ENCODE measurements at places on chromosomes 11 and 22.

DNA sequence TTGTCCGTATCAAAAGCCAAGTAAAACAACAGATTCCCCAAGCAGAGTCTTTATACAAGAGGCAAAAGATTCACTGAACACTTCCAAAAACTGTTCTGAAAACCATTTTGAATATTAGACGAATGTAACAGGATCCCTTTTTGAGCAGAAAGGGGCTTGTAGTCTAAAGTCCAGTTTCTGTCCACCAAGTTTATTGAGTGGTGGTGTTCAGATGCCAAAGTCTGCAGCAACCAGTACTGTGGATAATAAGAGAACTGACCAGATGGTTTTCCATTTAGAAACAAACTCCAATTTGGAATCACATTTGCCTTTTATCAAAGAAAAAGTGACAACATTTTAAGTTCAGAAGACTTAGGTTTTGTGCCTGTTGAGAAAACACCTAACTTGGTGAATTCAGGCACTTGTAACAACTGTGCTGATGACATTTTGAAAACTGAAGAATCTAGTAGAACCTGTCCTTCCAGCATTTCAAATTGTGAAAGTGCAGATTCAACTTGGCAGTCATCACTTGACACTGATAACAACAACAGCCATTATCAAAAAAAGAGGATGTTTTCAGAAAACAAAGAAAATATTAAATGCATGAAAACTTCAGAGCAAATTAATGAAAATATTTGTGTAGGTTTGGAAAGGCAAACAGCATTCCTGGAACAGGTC, 217.1 kb downstream of the CSNK2A3 start:
- DNase-seq: no peak

DNA sequence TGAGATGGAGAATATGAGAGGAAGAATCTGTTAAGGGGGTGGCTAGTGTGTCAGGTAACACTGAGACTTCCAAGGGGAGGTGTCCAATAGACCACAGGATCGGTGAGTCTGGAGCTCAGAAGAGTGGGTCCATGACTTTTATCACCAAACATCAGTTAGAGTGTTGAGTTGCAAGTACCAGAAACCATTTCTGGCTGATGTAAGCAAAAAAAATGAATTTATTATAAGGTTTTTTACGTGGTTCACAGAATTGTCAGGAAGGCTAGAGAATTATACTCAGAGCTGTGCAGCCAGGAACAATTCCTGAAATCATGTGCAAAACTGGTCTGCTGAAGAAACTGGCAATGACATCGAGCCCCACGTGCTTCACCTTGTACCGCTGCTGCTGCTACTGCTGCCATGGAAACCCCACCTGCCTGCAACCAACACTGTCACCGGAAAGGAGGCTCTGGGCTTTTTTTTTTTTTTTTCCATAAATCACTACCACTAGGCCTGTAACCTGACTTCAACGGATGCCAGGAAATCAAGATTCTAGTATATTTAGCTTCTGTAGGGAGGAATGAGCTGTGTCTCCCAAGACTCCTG, 16.6 kb upstream of the STK33 start:
- no peak for DNase-seq

- no peak for DNase-seq
Measured at GRCh38 chr22:42959576-42960509, 55.1 kb downstream of the PACSIN2 start.

DNA sequence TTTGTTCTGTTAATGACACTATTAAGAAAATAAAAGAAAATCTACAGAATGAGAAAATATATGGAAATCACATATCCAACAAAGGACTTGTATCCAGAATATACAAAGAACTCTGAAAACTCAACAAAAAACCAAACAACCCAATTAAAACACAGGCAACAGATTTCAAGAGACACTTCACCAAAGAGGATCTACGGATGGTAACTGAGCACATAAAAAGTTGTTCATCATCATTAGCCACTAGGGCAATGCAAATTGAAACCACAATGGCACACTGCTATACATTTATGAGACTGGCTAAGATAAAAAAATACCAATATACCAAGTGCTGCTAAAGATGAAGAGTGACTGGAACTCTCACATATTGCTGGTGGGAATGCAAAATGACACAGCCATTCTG, 34.5 kb upstream of the SLC25A1 start:
- DNase-seq: no peak

GRCh38 chr11:128506999-128507611, 80.3 kb downstream of the ETS1 start:
- DNase-seq: no peak

DNA sequence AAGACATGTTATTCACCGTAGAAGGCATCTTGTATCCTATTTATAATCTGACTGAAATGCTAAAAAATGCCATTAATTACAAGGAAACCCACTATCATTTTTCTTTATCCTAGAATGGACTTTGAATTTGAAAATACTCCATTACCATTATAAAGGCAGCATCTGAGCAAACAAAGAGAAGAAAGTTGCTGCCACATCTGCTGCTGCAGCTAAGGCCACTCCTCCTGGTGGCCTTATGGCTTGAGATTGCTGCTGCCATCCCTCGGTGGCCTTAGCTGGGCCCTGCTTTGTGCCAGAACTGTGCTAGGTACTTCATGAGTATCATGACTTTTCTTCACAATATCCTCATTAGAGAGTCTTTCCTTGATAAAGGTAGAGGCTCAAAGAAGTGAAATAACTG, 1210.1 kb upstream of the TENM4 start:
- no peak for DNase-seq

- DNase-seq: no peak
Measured at GRCh38 chr11:68343761-68344256, 31.4 kb downstream of the LRP5 start.

- DNase-seq: no peak
Measured at GRCh38 chr22:31055635-31056159, 25.4 kb upstream of the SMTN start.
